Activated T-helper 2 cell treated with anti-CD3 and anti-CD28 coated beads, Interferon-gamma antibody, Interleukin-2, Interleukin-4, amounts not matched to agents 10 μg/mL and 5 μg/mL and 100 μg/mL, durations not matched to agents 14 hours and 24 hours and 36 hours (primary cell): ENCODE measurements at places on chromosomes 5 and 9. TPM values are rescaled to one million over a fixed set of nuclear protein-coding genes. Genes with fewer than 3 reads are reported as not detected.

TMEM174 gene
- total RNA-seq = not detected in 2 replicates

SCGB3A2 gene
- total RNA-seq = not detected in 2 replicates

PRR7 gene
- total RNA-seq = 12.1 and 13.0 TPM in 2 replicates

SPATA31C1 gene
- not detected in 2 replicates for total RNA-seq

RASGEF1C gene
- total RNA-seq = not detected in 2 replicates

FOXD4L5 gene
- total RNA-seq = 0.09 and 0.23 TPM in 2 replicates

NMUR2 gene
- total RNA-seq = not detected in 2 replicates

TICAM2 gene
- total RNA-seq = 0.85 TPM in 1 of 2 replicates, not detected in the other

TLX3 gene
- total RNA-seq = not detected in 2 replicates

ITGA2 gene
- total RNA-seq = 1.4 and 1.5 TPM in 2 replicates

NR2F1 gene
- not detected in 2 replicates for total RNA-seq

IL4 gene
- total RNA-seq = 21.6 and 25.8 TPM in 2 replicates

SLC6A7 gene
- total RNA-seq = not detected in 2 replicates

TRIP13 gene
- total RNA-seq = 36.6 and 37.6 TPM in 2 replicates

PCDHA8 gene
- total RNA-seq = not detected in 2 replicates

HTR4 gene
- not detected in 2 replicates for total RNA-seq

PCDHGA9 gene
- 0.23 and 0.32 TPM in 2 replicates for total RNA-seq

DMRT3 gene
- total RNA-seq = not detected in 2 replicates
